Mesothelial cell of epicardium (in vitro differentiated cells): ENCODE measurements at places on chromosomes 13 and 19.

GRCh38 chr19:34336781-34337271 is 28.2 kb upstream of the GPI start:
- DNase-seq = no peak

DNA sequence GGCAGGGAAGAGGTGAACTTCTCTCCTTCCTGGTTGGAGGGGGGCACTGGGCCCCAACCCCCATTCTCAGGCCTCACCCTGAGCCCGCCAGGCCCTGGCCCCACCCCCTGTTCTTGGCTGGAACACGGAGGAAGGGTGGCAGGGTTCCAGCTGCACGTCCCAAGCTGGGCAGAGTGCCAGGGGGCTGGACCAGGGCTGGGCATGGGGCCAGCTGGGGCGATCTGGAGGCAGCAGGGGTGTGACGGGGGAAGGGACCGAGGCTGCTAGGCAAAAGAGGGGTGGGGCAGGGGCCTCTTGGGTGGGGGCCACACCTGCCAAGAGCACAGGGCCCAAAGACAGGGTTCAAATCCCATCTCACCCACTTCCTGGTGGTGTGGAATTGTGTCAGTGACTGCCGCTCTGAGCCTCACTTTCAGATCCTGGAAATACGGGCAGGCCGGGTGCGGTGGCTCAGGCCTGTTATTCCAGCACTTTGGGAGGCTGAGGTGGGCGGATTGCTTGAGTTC is 2.2 kb downstream of the HIF3A start:
- peak; percentile 96 for DNase-seq

DNA sequence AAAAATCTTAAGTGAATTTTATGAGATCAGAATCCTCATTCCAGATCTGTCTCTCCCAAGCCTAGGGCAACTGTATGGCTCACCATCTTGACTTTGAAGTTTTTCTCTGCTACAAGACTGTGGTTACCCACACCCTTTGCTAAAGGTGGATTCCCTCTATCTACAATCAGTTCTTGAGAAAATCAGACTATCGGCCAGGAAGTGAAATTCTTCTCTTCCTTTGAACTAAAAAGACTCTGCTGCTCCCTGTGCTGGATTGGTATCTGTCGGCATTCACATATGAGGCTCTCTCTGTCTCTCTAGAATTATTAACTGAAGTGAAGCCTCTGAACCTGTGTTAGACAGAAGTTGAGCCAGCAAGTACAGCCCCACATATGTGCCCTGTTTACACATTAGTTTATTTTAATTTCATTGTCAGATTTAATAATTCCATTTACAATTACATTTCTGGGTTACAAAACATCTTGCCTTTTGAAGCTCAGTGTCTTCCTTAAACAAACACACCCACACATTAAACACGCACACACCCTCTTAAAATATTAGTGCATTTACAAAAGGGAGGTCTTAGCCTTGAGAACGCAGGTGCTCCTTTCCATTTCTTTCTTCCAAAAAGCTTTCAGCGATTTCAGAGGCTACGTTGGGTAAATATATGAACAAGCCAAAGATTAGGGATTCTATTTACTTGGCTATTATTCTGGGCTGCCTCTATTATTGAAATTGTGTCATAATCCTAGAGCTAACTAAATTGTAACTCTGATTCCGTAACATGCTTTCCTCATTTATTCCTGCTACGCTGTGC is 145.7 kb downstream of the MIPEP start:
- no peak for DNase-seq

DNA sequence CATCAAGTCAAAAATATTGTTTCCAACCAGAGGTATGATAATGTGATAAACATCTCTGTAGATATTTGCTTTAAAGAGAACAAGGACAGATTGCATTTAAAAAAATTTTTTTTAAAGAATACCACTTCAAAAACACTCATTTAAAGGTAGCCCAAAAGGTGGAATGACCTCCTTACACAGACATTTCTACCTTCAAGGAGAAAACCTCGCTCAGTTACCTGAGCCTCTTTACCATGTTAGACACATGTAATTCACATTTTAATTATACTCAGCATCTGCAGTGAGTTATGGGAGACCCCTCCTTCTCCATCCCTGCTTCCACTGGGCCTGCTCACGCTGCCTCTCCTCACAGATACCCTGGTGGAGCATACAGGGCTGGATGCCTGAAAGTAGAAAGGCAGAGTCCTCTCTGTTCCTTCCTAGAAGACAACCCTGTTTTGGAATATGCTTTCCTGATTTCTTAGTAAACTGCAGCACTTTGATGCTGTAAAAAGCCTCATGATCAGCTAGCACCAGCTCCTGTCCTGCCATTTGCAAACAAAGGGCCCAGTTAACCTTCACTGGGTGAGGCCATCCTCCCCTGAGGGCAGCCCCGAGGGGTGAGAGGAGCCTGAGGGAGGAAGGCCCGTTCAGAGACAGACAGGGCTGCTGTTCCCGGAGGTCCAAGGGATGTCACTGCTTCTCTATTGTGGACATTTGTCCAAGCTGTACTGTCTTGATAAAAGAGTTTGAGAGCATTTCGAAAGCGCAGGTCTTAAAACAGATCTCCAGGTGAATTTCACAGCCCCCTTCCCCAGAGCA is 117.8 kb downstream of the IRS2 start:
- DNase-seq = no peak

DNA sequence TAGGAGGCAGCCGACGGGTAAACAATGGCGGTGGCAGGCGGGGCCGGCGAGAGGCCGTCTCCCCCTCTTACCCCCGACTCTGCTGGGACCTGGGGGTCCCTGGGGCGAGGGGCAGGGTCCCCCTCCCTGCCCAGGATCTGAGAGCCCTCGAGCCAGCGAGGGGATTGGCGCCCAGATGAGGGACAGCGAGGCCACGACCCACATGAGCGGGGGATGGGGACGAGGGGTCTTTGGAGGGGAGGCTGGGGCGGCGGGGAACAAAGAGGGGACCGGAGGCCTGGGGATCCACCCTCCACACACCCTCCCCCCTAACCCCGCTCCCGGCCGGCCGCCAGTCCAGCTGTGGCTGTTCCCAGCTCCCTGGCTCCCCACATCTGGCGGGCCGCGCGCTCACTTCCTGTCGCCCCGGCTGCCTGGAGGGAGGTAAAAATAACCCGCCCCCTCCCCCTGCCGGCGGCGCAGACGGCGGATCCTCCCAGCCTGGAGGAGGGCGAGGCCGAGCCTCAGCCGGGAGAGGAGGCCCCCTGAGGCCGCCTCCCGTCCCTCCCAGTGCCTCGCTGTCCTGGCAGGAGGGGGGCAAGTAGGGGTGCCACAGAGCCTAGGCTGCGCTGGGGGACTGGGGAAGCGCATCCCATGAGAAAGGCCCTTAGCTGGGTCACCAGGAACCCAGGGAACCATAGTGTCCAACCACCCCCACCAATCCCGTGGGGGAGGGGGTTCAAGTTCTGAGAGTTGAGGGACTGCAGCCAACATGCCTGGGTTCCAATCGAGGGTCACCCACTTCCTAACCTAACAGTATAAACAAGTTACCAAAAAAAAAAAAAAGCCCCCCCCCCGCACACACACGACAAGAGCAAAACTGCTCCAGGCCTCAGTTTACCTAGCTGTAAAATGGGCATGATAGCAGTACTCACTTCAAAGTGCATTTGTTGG is 29.3 kb upstream of the NANOS3 start:
- peak; percentile 88 for DNase-seq

- no peak for DNase-seq
Measured at GRCh38 chr19:55433292-55433691, 9.8 kb downstream of the SHISA7 start.
